ENCODE measurements at places on chromosomes 5 and 9. TPM values are rescaled to one million over a fixed set of nuclear protein-coding genes. Genes with fewer than 3 reads are reported as not detected.

DNA sequence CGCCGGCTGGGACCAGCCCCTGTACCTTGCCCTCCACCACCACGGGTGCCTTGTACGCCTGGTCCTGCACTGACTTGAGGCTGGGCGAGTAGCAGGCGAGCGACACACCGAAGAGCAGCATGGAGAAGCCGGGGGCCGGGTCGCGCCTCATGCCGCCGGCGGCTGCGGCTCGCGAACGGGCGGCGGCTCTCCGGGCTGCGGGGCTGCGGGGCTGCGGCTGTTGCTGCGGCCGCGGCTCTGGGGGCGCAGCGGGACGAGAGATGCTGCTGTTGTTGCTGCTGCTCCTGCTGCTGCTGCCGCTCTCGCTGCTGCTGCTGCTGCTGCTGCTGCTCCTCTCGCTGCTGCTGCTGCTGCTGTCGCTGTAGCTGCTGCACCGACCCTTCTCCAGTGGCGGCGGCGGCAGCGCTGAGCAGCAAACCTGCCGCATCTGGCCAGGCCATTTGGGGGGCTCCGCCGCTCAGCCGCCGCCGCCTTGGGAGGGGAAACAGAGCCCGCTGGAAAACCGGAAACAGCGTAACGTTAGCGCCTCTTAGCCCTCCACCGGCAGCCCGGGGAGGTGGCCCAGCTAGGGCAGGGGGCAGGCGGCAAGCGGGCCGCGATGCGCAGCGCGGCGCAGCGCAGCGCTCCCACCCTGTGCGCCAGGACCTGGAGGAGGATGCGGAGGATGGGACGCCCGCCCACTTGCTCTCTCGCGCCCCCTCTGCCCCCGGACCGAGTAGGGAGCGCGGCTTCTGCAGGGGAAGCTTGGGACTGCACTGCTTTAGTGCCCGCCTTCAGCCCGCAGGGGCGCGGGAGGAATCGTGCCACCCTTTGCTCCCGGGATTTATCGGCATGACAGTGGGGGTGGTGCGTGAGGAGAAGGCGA is at the start of gene NRG2:
NRG2 (minus strand) TSS at position 657 of the 865 bp plus-strand sequence.
- peak; percentile 51 for DNase-seq

GRCh38 chr9:8382777-8383527 is 583.4 kb upstream of the DMAC1 start:
- DNase-seq: no peak

Gene GABRP
- total RNA-seq: 0.89 TPM

GRCh38 chr5:95224701-95225459 is 60.0 kb downstream of the MCTP1 start:
- no peak for DNase-seq

Gene TICAM2
- 5.8 TPM for total RNA-seq

DNA sequence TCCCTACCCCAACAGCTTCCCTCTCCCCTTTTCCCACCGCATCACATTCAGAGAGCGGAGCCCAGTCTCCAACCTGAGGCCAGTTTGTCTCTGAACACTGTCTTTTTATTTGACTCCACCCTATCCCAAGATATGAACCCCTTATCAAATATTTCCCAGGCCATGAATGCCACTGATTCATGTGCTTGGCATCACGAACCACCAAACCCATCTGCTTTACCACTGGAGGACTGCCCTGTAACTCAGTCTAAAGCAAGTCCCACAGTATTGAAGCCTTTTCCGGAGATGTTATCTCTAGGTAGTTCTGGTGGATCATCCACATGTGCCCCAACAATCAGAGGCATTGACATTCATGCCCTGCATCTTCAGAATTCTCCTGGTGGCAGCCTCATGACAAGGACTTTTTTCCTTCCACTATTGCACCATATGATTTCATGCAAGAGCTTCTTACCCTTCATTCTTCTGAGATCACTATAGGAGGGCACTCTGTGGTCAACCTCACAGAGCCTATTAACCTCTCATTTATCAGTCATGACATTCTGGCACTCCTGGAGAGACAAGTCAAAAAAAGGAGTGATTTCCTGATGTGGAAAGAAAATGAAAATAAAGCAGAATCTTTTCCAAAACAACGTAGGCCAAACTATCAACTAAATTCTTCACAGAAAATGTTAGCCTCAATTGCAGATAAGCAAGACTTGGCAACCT is 12.3 kb upstream of the SPATA31D4 start:
- no peak for DNase-seq

Gene LARP1
- 199 TPM for total RNA-seq

Gene LPAR1
- 32.6 TPM for total RNA-seq

Gene BHMT
- 0.55 TPM for total RNA-seq

Gene GFI1B
- 0.25 TPM for total RNA-seq

Gene GOLM1
- 42.3 TPM for total RNA-seq
